ENCODE measurements at places on chromosomes 6 and 20.
A peak's percentile ranks its signal among the peaks of the same experiment; 100 is the strongest.

GRCh38 chr6:142833054-142833453 lies 111.9 kb downstream of the HIVEP2 start:
- peak; percentile 83 for ATAC-seq

DNA sequence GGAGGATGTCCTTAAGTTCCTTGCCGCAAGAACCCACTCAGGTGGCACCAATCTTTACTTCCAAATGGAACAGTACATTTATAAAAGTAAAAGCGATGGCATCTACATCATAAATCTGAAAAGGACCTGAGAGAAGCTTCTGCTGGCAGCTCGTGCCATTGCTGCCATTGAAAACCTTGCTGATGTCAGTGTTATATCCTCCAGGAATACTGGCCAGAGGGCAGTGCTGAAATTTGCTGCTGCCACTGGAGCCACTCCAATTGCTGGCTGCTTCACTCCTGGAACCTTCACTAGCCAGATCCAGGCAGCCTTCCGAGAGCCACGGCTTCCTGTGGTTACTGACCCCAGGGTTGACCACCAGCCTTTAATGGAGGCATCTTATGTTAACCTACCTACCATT lies 191.7 kb downstream of the TRIM27 start:
- no peak for ATAC-seq

- ATAC-seq, result no peak
Observed at GRCh38 chr20:32432277-32432676, 74.1 kb downstream of the ASXL1 start.

DNA sequence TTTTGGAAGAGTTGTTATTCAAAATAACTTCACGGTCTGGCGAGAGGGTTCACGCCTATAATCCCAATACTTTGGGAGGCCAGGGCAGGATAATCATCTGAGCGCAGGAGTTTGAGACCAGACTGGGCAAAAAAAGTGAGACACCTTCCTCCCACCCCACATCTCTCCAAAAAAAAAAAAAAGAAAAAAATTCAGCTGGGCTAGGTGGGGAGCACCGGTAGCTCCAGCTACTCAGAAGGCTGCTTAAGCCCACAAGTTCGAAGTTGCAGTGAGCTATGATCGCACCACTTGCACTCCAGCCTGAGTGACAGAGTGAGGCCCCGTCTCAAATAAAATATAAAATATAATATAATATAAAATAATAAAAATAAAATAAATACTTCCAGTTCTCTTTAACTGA lies 10.4 kb downstream of the OR2B2 start:
- no peak for ATAC-seq

- ATAC-seq, result no peak
Observed at GRCh38 chr6:14533446-14533845, 415.9 kb downstream of the CD83 start.

DNA sequence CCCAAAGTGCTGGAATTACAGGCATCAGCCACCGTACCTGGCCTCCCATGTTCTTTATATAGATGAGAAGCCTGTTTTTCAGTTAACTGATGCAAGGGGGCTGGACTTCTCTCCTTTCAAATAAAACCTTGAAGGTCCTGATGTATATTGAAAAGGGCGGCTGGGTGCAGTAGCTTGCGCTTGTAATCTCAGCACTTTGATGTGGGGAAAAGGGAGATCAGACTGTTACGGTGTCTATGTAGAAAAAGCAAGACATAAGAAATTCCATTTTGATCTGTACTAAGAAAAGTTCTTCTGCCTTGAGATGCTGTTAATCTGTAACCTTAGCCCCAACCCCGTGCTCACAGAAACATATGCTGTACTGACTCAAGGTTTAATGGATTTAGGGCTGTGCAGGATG lies 16.1 kb upstream of the SAMHD1 start:
- ATAC-seq, result no peak

- ATAC-seq, result peak; percentile 23
Observed at GRCh38 chr20:38123021-38123587, 42.0 kb downstream of the TGM2 start.

DNA sequence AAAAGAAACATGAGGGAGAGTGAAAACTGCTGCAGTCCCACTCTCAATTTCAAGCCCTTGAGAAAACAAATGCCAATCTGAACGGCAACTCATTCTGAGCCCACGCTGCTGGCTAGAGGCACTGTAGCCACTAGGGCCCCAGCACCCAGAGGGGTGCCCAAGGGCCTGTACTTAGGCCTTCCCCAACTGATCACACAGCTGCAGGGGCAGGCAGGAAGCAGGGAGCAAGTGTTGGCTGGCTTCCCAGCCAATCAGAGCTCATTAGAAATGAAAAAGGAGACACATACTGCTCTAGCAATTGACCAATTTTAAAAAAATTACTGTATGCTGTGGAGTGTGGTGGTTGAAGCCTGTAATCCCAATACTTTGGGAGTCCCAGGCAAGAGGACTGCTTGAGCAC lies 3.7 kb upstream of the BEND3 start:
- ATAC-seq, result no peak

- ATAC-seq, result no peak
Observed at GRCh38 chr20:23260181-23260840, 90.3 kb upstream of the NXT1 start.

DNA sequence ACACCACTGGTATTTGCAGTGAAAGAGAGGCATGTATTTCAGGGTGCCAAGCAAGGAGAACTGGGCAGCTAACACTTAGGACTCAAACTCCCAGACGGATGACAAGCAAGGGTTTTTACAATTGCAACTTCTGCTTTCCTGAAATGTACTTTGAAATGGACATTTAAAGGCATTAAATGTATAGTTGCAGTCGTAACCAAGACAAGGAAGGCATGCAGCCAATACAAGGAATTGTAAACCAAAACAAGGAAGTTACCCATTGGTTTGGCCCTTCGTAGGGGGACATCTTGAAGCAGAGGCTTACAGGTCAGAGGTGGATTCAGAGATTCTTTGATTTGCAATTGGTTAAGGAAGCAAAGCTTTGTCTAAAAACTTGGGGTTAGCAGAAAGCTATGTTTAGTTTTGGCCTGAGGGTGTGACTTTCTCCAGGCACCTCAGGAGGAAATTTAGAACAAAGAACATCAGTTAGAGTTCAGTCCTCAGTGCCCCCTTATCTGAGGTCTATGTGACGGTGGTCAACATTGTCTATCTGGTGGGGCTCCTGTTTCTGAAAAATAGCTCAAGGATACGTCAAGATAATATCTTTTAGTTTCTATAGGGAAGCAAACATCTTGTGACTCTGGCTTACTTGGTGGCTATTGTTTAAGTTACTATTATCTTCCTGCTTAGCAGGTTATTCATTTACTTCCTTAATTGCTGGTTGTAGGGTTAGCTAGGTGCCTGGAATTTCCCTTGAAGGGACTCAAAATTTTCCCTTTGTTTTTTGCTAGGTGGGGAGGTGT lies 266.0 kb downstream of the CD83 start:
- no peak for ATAC-seq

DNA sequence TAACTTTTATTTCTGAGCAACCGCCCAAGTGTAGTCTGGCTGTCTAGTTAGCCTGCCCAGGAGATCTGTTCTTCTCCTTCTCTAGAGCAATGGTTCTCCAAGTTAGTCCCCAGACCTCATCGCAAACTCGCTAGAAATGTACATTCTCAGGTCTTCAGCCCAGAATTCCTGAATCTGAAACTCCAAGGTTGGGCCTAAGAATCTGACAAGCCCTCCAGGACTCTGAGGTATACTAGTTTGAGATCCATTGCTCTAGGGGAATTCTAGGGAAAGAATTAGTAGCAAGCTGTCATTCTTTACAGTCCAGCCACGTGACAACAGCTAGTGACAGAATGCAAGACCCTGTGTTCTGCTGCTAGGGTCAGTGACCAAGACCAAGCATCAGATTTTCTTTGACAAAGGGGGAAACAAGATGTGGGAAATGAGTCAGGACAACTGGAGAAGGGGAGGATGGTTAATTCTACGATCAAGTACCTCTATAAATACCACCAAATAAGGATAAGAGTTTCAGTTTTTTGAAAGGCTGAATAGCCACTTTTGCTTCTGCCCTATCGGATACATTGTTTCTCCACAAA lies 5.8 kb downstream of the UBE2V1 start:
- no peak for ATAC-seq

- ATAC-seq, result no peak
Observed at GRCh38 chr6:2652611-2653010, 98.1 kb downstream of the MYLK4 start.

- ATAC-seq, result no peak
Observed at GRCh38 chr6:137543114-137543513, 48.9 kb upstream of the OLIG3 start.

- no peak for ATAC-seq
Observed at GRCh38 chr6:49300443-49300842, 162.6 kb downstream of the MMUT start.

- ATAC-seq, result no peak
Observed at GRCh38 chr6:130912434-130912833, 85.2 kb downstream of the SMLR1 start.

DNA sequence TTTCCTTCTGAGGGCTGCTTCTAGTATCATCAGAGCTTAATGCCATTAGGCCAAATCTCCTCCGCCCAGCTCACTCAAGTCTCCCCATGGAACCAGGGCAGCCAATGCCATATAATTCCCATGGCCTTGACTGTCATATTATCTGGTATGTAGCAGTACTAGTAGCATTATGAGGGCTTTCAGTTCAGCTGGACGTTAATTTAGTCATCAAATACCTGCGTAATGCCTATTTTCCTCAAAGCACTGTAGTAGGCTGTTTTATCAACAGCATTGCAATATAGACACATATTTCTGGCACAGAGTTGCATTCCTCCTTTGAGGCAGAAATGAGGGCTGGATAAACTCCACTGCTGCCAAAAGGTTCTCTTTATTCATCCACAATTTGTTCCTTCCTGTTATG lies 1.7 kb downstream of the KCTD20 start:
- peak; percentile 6 for ATAC-seq

DNA sequence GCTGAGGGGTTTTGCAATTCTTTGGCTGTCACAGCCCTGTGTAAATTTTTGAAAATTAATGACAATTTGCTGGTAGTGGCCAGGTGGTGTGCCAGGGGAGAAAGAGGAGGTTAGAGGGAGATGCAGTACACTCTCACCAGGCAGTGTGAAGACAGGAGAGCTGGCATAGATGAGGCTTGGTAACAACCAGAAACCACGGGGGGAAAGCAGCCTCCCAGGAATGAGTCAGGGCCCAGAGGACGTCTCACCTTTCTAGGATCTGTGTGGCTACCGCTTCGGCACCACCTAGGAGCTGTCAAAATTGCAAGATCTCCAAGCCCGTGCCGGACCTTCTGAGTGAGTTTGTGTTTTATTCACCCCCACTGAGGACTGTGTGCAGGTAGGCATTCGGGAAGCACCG lies 171.4 kb downstream of the PACRG start:
- ATAC-seq, result no peak

- ATAC-seq, result no peak
Observed at GRCh38 chr20:63081351-63081750, 74.6 kb upstream of the BHLHE23 start.

All from SK-N-SH treated with all-trans-retinoic acid at 6 μM for 48 hours (cell line).